Glomerular endothelial cell (primary cell): ENCODE measurements at places on chromosomes 2 and 18.

- DNase-seq, result no peak
Measured at GRCh38 chr18:54859667-54860421, 31.6 kb downstream of the RAB27B start.

GRCh38 chr2:86695053-86695691 lies 24.9 kb upstream of the RMND5A start:
- DNase-seq, result no peak

GRCh38 chr2:54065411-54065810 lies 50.0 kb upstream of the ACYP2 start:
- DNase-seq, result no peak

- no peak for DNase-seq
Measured at GRCh38 chr18:67957684-67958083, 441.2 kb upstream of the DSEL start.

DNA sequence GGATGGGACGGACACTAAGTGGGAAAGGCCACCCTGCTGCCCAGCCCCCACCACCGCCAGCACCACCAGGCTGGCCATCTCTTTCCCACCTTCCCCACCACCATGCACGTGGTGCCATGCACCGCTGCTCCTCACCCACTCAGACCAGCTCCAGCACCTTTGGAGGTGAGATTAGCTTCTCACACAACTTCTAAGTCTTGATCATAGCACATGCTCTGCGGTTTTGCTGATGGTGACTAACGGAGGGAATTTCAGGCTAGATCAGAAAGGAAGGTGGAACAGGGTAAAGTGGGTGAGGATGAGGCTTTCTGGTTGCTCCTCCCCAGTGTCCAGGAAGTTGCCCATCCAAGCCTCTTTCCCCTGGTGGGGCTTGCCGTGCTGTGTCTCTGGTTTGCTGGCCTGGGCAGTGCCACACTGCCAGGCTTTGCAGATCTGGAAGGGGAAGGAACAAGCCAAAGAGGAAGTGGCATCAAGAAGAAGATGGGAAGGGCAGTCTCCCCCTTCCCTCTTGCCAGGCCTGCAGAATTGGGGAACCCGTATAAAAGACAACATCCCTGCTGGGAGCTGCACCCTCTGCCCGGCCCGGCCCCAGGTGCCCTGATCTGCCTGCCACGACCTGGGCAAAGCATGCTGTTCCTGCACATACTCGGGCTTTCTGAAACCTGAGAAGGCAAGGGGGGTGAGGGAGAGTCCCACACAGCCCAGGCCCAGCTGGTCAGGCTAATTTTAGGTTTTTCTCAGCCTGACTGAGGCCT lies 44.3 kb upstream of the CAB39 start:
- DNase-seq, result no peak

DNA sequence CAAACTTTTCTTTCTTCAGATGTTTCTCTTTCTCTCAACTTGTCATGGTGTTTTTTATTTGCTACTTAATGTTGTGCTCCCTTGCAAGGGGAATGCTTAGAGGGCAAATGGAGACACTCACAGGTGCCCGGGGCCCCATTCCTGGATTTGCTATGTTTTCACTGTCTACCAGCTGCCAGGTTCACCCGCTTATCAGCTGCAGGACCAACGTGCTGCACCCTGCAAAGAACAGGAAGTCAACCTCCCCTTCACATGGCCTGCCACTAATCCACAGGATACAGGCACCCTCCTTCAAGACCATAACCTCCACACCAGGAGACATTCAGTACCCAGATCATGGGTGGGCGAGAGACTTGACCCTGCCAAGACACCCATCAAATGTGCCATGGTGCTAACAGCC lies 237.6 kb upstream of the STON1 start:
- no peak for DNase-seq
